ENCODE measurements at places on chromosomes 12 and 14. TPM values are rescaled to one million over a fixed set of nuclear protein-coding genes. Genes with fewer than 3 reads are reported as not detected.

DNA sequence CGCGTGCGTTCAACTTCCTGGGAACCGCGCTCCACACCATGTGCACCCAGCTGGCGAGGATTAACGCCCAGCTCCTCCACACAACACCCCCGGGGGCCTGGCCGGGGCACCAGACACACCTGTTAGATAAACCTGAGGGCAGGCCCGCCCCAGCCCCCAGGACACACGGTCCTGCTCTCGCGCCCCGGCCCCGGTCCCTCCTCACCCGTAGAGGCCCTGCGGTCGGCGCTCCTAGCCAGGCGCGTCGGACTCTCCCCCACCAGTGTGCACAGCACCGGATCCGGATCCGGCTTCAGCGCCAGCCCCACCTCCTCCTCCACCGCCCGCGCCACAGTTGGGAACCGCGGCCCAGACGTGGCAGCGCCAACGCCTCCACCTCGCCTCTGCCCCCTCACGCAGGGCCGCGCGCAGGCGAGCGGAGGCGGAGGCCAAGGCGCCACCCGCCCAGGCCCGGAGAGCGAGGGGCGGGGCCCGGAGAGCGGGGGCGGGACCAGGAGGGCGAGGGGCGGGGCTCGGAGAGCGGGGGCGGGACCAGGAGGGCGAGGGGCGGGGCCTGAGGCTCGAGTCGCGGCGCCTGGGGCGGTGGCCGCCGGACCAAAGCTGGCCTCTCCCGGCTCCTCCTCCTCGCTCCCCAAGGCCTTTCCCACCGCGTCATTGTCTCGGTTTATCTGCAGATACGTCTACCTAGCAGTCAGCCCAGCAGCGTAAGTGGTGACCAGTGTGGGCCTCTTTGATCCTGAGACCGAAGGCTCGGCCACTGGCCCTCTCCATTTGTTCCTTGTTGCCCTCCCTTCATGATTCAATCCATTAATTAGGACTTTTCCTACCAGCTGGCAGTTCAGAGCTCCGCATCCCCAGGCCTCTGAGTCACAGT is at the start of gene GNPNAT1:
Gene GNPNAT1 (minus strand): TSS at position 385 of the 874 bp plus-strand sequence. CDS start 6,957 bp downstream, outside the sequence.
- DNase-seq = peak; percentile 91
- H3K27ac ChIP-seq = peak within 1 kb of the TSS; percentile 95
- H3K4me1 ChIP-seq = peaks cover 7% of the 10 kb centered on the region
- H3K4me3 ChIP-seq = peak within 1 kb of the TSS; percentile 76

DNA sequence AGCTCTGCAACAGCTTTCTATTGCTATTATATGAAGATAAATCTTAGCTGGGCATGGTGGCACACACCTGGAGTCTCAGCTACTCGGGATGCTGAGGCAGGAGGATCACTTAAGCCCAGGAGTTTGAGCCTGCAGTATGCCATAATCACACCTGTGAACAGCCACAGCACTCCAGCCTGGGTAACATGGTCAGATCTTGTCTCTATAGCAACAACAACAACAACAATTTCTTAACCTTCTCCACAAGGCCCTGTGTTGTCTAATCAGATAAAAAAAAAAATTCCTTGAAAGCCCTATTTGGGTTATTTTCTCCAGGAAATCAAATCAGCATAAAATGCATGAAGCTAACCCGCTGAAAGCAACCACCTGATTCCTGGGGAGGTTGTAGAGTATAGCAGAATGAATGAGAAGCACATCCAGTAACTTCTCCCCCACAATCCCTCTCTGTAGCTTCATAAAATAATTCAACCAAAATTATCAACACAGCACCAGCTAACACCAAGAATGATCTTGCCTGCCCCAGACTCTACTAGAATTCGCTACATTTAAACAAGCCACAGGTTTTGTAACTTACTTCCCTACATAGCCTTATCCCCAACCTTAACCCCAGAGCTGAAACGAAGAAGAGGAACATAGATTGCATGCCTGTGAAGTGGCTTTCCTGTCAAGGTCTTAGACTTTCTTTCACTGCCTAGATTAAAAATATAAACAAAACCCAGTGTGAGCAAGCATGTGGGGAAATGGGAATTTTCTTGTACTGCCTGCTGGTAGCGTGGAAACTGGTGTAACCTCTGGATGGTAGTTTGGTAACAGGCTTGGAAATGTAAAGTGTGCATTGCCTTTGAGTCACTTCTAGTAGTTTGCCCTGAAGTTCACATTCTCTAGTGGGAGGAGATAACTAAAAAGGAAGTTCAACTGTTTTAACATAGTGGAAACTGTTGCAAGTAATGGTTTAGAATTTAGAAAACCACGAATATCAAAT is 6.0 kb upstream of the STK38L start:
- H3K27ac ChIP-seq = no peak overlapping the region
- H3K4me1 ChIP-seq = no peaks in the 10 kb centered on the region
- H3K36me3 ChIP-seq = no peaks in the 10 kb centered on the region
- no peaks in the 10 kb centered on the region for H3K27me3 ChIP-seq
- no peak overlapping the region for H3K4me3 ChIP-seq
- DNase-seq = no peak

DNA sequence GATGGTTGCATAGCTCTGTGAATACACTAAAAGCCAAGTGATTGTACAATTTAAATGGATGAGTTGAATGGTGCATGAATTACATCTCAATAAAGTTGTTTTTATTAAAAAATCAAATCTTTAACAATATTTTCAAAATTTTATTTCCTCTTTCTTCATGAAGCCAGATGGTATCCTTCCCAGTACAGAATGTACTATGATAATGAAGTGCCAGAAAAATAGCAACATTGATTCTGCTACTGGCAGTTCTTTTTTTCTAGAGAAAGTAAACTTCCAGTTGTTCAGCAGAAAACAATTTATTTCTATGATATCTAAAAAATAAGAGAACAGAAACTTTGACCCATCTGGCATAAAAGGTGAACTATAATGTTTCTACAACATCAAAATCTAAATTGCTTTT is 61.5 kb downstream of the SLC2A13 start:
- no peaks in the 10 kb centered on the region for H3K27me3 ChIP-seq
- H3K4me3 ChIP-seq = no peak overlapping the region
- H3K36me3 ChIP-seq = no peaks in the 10 kb centered on the region
- no peaks in the 10 kb centered on the region for H3K4me1 ChIP-seq
- H3K27ac ChIP-seq = no peak overlapping the region

Gene ANKRD33
- not detected for polyA plus RNA-seq

DNA sequence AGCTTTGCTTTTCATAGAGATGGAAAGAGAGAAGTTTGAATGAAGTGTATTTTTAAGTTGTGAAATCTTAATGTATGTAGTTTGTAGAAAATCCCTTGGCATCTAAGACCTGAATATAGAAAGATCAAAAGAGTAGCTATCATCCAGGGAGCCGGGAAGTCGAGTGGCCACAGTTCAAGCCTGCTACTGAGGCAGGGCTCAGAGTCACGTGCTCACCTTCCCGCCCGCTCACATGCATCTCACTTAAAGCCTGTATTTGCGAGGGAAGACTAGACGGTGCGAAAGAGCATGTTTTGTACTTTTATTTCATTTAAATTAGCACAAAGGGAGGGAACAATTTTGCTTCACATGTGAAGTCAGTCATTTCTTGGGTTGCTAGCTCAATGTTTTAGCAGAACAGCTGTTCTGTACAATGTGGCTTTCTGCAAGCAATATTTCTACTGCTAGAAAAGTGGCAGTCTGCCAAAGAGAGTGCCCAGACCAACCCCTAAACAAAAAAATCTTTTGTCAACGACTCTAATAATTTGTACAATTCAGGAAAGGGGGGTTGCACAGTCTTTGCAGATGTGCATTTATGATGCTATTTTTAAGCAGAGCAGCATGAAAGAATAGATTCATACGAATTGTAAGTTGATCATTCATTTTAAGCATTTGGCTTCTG is 290.7 kb downstream of the NPAS3 start:
- H3K4me3 ChIP-seq = no peak overlapping the region
- H3K36me3 ChIP-seq = no peaks in the 10 kb centered on the region
- H3K4me1 ChIP-seq = no peaks in the 10 kb centered on the region
- H3K27me3 ChIP-seq = no peaks in the 10 kb centered on the region

Gene TGM1
- 1.3 TPM for polyA plus RNA-seq
